ENCODE measurements at places on chromosomes 16 and 17. TPM values are rescaled to one million over a fixed set of nuclear protein-coding genes. Genes with fewer than 3 reads are reported as not detected.

TMED6 gene
- total RNA-seq: not detected

SNAI3 gene
- not detected for total RNA-seq

RUNDC3A gene
- total RNA-seq: not detected

MAPK8IP3 gene
- total RNA-seq: 63.4 TPM

ANKFN1 gene
- total RNA-seq: not detected

NHERF2 gene
- total RNA-seq: 56.8 TPM

XYLT1 gene
- total RNA-seq: 1.1 TPM

SSTR5 gene
- total RNA-seq: 0.32 TPM

ABCC6 gene
- 0.13 TPM for total RNA-seq

MGAT5B gene
- total RNA-seq: 0.08 TPM

ITGB3 gene
- 10.9 TPM for total RNA-seq

CSH1 gene
- not detected for total RNA-seq

SLC9A5 gene
- 3.0 TPM for total RNA-seq

CENPN gene
- total RNA-seq: 27.4 TPM

SHCBP1 gene
- total RNA-seq: 4.3 TPM

CMTM2 gene
- total RNA-seq: not detected

SMIM36 gene
- total RNA-seq: not detected

SOX9 gene
- total RNA-seq: 33.9 TPM

C17orf78 gene
- total RNA-seq: not detected

RHBDL3 gene
- 0.26 TPM for total RNA-seq

PDILT gene
- not detected for total RNA-seq

CA5A gene
- not detected for total RNA-seq

ZG16 gene
- total RNA-seq: not detected

CCL1 gene
- total RNA-seq: not detected

NPIPA2 gene
- not detected for total RNA-seq
